ENCODE measurements at places on chromosomes 7 and 10.

DNA sequence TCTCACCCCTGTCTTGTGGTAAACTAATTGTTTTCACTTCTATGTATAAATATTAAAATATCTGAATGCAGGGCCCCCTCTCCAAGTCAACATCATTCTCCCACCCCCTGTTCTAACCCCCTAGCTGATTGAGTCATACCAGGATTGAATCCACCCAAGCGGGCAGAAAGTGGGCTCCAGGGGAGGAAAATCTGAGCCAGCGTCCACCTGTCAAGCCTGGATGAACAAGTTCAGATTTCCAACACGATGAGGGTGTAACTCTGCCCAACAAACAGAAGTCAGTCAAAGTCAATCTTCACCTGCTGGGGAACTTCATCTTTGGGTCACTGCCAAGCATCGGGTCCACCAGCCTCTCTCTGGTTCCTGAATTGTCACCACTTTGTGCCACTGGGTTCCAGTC, 162.9 kb upstream of the CELF2 start:
- no peak for DNase-seq

DNA sequence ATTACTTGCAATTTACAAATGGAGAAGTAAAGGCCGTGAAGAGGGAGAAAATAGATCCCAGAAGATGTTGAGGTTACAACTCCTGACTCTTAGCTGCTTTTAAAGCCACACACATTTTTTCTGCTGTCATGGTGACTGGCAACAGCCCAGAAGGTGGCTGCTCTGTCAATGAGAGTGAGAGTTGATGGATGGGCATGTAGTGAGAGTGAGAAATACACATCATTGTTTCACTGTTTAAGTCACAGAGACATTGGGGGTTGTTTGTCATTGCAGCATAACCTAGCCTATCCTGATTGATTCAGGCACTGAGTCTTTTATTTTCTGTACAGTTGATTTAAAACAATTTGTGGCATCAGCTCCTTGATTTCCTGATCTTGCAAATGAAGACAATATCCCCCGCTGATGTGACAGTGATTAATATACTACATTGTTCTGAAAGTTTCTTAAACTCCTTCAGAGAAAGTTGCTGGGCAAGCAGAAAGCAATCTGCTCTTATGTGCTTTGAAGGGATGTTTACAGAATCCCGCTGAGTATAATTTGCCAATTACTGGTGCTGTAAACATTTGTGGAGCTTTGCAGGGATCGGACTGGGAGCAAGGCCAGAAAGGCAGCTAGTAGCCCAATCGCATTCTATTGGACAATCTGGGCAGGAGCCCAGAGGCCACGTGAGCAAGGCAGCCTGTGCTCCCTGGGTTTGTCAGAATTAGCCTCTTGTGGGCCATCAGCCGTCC, 229.6 kb downstream of the PRPF18 start:
- no peak for DNase-seq

GRCh38 chr7:121547544-121548092, 151.5 kb upstream of the FAM3C start:
- DNase-seq: no peak

- DNase-seq: no peak
These were observed 382.5 kb upstream of the KIAA1217 start for GRCh38 chr10:23826421-23826820.

GRCh38 chr10:26755443-26755903, 58.0 kb downstream of the PDSS1 start:
- DNase-seq: no peak

GRCh38 chr7:98878365-98879197, at the start of gene TRRAP:
TSS of gene TRRAP (plus strand) at chr7:98878532. CDS start at chr7:98881151, 2,619 bp downstream.
- peak; percentile 41 for DNase-seq

DNA sequence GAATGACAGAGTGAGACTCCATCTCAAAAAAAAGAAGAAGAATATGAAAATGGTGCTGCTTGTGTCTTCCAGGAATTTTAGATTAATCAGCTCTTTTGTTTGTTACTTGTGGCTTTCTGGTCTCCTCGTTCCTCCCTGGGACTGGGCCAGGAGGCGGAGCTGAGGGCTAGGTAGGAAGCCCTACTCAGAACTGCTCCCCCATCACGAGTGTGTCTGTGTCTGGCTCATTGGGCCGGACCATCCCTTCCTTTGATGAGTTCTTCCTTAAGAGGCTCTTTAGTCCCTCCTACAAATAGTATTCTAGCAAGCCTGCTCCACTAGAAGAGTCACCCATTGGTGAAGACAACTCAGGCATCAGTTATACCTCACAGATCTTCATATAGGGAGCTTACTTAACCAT, 56.8 kb upstream of the YAE1 start:
- DNase-seq: no peak

- DNase-seq: no peak
These were observed 80.4 kb upstream of the MALRD1 start for GRCh38 chr10:18968159-18968558.

DNA sequence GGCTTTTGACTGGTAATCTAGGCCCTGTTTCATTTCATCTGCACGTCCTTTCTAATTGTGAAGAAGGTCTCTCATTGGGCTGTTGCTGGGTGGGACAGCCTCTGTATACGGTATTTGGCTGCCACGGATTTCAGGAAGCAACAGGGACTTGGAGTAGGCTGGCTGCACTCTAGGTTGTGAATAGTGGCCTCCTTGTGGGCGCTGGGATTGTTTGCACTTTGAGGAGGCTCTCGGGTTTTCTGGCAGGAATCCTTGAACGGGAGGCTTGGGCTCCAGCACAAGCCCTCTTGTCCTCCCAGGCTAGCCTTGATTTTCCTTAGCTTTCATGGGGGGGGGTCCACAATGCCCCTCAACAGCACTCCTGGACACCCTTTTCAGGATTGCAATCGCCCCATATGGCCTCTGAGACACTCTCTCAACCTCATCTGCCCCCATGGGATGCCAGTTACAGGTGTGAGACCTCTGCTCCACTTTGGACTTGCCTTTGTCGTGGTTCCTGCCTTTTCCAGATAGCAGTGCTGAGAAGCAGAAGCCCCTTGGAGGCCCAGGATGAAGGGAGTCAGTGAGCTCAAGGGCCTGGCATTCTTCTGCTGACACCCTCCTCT, 33.9 kb upstream of the ZNF273 start:
- no peak for DNase-seq

DNA sequence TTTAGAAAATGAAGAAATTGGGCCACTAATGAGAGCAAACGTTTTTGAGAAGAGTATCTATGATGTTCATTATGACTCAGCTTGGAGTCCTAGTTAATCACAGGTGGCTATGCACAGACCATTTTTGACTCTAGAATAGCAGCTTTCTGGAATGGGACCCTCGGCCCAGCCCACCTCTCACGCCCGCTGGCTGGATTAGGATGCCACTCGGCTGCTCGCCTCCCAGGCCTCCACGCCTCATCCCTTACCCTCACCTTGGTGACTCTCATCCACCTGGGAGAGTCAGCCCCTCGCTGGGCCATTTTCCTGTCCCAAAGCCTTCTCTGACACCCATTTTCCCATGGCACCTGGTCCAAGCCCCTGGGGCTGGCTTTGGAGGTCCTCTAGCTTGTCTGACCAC, 173.6 kb downstream of the ADAM12 start:
- DNase-seq: no peak

- DNase-seq: no peak
These were observed 54.1 kb downstream of the FAM171A1 start for GRCh38 chr10:15316871-15317464.

DNA sequence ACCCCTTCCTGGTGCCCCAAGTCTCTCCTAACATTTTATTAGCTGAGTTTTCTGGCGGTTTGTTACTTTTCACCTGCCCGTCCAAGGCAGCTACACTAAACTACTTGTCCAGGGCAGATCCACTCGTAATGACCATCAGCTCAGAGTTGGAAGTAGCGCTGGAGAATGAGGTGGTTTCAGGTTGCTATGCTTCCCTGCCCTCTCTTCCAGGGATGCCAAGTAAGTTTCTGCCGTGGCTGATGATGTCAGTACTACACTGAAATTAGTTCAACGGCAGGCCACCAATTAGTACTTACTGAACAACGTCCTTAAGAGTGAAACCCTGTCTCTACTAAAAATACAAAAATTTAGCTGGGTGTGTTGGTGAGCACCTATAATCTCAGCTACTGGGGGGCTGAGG, 55.2 kb downstream of the DIP2C start:
- DNase-seq: no peak

DNA sequence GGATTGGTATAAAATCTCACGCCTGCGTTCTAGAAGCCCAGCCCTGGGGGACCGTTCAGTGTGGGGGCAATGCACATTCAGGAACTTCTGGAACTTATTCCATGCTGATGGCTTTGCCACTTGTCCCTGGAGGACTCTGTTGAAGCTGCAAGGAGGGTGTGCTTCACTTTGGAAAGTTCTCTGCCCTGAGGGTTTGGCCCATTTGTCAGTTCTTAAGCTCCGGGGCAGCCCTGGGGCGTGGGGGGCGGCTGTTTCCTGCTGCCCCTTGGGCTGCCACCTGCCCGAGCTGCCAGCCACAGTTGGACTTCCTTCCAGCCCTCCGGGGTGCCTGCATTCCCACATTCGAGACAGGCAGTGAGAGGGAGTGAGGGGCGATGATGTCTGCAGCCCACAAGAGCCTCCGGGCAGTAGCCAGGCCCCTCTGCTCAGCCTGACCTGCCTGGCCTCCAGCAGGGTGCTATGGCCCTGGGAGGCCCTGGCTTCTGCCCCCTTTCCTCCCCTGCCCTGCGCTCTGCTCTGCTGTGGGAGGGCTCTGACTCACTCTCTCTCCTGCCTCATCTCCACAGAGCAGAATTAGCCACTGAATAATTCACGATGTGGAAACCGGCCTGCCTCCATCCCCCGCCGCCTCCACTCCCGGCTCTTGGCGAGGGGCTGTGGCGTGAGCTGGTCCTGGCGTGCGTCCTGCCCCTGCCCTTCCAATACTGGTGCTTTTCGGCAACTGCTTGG, 1.9 kb downstream of the TTYH3 start:
- no peak for DNase-seq

DNA sequence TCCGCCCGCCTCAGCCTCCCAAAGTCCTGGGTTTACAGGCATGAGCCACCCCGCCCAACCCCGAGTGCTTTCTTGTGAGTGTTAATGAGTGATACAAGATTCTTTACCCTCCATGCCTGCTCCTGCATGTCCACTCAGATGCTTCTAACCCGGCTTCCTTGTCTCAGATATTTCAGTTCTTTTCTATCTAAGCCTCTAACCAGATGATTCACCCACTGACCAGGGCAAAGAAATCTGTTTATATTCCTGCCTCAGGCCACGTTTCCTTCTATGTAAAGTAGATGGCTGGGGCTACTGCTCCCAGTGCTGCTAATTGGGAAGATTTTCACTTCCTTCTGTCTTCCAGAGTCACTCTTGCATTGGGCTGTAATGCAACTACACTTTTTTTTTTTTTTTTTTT, 395.1 kb upstream of the ANKRD30A start:
- DNase-seq: no peak

DNA sequence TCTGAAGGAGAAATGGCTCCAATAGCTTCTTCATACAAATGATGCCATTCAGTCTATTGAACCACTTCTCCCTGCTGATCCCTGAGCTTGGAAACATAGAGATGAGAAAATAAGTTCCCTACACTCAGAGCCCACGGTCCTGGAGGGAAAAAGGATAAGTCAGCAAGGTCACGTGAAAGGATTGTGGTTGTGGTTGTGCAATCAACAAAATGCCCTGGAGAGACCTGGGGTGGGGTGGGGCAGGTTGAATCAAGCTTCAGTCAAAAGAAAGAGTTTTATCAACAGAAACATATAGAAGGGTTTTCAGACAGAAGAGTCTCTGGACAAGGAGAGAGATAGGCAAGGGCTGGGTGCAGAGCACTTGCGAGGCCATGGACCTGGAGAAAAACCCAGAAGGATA, 30.1 kb downstream of the C10orf90 start:
- no peak for DNase-seq

DNA sequence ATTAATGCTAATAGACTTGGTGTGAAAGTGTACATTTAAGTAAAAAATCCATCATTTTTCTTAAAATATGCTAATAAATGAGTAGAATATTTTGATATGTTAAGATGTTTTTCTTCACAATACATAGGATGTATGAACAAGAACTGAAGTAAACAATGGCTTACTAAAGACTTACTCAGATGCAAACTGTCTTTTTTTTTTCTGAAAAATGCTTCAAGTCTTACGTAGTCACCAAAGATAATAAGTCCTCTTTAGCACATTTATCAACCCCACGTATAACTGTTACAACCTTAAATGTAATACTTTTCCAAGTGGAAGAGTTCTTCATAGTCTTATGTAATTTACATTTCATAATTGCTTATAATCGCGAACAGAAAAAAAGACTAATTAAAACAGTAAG, 54.8 kb downstream of the MDFIC start:
- no peak for DNase-seq

- no peak for DNase-seq
These were observed 52.9 kb downstream of the STK32C start for GRCh38 chr10:132254841-132255240.
